CD8-positive, alpha-beta memory T cell (primary cell): ENCODE measurements at places on chromosomes 1 and 21.
A peak's percentile ranks its signal among the peaks of the same experiment; 100 is the strongest.

DNA sequence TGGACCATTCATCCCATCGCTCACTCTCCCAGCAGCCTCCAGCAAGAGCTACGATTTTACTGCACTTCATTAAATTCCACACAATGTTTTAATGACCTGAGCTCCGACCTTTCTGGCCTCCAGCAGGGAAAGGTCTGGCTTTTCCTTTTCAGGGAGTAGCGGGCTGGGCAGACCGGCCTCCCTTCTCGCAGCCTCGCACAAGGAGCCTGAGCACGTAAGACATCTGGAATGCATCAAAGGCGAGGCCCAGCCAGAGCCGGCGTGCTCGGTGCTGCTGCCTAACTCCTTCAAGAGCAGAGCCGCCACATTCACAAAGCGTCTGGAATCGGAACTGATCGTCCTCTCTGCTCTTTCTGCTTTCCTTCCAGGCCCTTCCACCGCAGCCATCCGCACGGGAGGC is 32.5 kb upstream of the FHAD1 start:
- H3K4me1 ChIP-seq = no peaks in the 10 kb centered on the region
- H3K27ac ChIP-seq = no peak overlapping the region
- no peaks in the 10 kb centered on the region for H3K36me3 ChIP-seq
- H3K4me3 ChIP-seq = no peak overlapping the region
- no peak for DNase-seq

- no peak overlapping the region for H3K27ac ChIP-seq
- no peak for DNase-seq
- no peaks in the 10 kb centered on the region for H3K36me3 ChIP-seq
- H3K4me1 ChIP-seq = peaks cover 60% of the 10 kb centered on the region
These were observed 856 bp downstream of the LHX9 start for GRCh38 chr1:197917805-197918651.

GRCh38 chr1:202280595-202280994 is 61.1 kb downstream of the UBE2T start:
- no peaks in the 10 kb centered on the region for H3K27me3 ChIP-seq
- no peak overlapping the region for H3K4me3 ChIP-seq
- H3K36me3 ChIP-seq = no peaks in the 10 kb centered on the region
- H3K27ac ChIP-seq = no peak overlapping the region
- peaks cover 11% of the 10 kb centered on the region for H3K4me1 ChIP-seq
- no peak for DNase-seq

DNA sequence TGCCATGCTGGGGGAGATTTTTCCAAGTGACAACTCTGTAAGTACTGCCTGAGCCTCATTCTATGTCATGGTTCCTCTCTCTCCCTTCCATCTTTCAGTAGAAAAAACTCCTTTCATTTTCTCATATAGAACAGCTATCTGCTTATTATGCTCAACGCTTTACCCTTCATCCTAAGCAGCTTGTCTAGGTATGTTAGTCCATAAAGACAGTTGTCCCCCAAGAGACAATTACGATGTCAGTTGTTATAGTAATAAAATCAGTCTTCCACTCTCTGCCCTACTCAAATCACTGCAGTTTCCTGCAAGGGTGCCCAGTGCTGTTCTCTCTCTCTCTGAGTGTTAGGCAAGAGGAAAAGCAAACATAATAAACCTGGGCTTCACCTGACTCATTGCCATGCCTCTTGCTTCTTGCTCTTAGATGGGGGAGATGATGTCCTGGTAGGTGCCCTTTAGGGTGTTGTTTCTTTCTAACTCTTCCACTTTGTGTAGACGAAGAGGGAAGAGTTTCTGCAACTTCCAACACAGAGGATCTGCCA is 59.4 kb downstream of the PAPPA2 start:
- no peak overlapping the region for H3K27ac ChIP-seq
- H3K36me3 ChIP-seq = no peaks in the 10 kb centered on the region
- no peaks in the 10 kb centered on the region for H3K4me1 ChIP-seq
- H3K27me3 ChIP-seq = no peaks in the 10 kb centered on the region

DNA sequence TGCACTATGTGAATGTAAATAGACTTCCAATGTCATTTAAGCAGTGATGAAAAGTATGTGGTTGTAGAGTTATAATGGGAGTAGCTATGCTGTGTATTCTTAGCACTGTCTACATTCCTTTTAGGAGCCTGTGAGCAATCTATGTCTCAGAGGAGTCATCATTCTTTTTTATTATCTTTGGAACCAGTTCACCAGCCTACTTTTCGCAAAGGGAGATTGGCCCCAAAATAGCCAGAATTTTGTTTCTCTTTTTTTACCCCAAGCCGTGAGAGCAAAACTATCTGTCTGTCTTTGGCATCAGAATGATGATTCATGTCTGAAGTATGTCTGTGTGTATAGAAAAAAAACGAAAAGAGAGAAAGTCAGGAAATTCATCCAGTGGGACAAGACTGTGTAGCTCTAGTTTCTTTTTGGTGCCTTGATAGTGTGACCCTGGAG is 44.2 kb downstream of the OSBPL9 start:
- no peaks in the 10 kb centered on the region for H3K4me1 ChIP-seq
- H3K4me3 ChIP-seq = no peak overlapping the region
- H3K27me3 ChIP-seq = no peaks in the 10 kb centered on the region
- H3K27ac ChIP-seq = no peak overlapping the region
- DNase-seq = no peak

DNA sequence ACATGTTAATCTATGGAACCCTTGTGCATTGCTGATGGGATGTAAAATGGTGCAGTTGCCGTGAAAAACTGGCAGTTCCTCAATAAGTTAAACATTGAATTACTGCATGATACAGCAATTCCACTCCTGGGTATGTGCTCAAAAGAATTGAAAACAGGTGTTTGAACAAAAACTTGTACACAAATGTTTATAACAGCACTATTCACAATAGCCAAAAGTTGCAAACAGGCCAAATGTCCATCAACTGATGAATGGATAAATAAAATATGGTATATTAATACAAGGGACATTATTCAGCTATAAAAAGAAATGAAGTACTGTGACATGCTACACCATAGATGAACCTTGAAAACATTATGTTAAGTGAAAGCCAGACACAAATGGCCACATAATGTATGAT is 17.7 kb upstream of the SRSF10 start:
- H3K4me3 ChIP-seq = no peak overlapping the region
- no peak for DNase-seq
- H3K36me3 ChIP-seq = no peaks in the 10 kb centered on the region
- H3K27ac ChIP-seq = no peak overlapping the region
- H3K4me1 ChIP-seq = no peaks in the 10 kb centered on the region
- no peaks in the 10 kb centered on the region for H3K27me3 ChIP-seq

GRCh38 chr1:116921937-116922336 is 12.2 kb downstream of the PTGFRN start:
- H3K36me3 ChIP-seq = no peaks in the 10 kb centered on the region
- no peaks in the 10 kb centered on the region for H3K27me3 ChIP-seq
- no peaks in the 10 kb centered on the region for H3K4me1 ChIP-seq
- no peak for DNase-seq

DNA sequence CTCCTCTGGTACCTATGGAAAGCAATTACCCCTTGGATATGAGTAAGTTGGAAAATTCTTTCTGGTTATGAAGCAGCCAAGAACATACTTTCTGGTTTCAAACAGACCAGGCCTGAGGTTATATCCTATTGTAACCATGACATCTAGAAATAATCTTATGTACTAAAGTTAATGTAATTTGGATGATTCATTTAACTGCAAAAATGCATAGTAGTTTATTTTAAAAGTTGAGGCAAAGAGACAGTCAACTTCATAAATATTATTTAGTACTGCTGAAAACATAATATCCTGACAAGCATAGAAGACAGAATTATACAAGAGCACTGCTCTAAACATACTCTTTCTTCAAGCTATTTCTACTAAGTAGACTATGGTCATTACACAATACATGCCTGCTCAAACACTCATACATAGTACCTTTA is 25.5 kb downstream of the ODF2L start:
- peaks cover 13% of the 10 kb centered on the region for H3K36me3 ChIP-seq
- H3K4me1 ChIP-seq = no peaks in the 10 kb centered on the region
- no peak for DNase-seq
- no peak overlapping the region for H3K27ac ChIP-seq
- no peak overlapping the region for H3K4me3 ChIP-seq

GRCh38 chr1:58986996-58987767 is 203.3 kb upstream of the JUN start:
- H3K27ac ChIP-seq = no peak overlapping the region
- peaks cover 13% of the 10 kb centered on the region for H3K4me1 ChIP-seq
- no peak for DNase-seq
- no peaks in the 10 kb centered on the region for H3K27me3 ChIP-seq
- no peaks in the 10 kb centered on the region for H3K36me3 ChIP-seq
- H3K4me3 ChIP-seq = no peak overlapping the region

DNA sequence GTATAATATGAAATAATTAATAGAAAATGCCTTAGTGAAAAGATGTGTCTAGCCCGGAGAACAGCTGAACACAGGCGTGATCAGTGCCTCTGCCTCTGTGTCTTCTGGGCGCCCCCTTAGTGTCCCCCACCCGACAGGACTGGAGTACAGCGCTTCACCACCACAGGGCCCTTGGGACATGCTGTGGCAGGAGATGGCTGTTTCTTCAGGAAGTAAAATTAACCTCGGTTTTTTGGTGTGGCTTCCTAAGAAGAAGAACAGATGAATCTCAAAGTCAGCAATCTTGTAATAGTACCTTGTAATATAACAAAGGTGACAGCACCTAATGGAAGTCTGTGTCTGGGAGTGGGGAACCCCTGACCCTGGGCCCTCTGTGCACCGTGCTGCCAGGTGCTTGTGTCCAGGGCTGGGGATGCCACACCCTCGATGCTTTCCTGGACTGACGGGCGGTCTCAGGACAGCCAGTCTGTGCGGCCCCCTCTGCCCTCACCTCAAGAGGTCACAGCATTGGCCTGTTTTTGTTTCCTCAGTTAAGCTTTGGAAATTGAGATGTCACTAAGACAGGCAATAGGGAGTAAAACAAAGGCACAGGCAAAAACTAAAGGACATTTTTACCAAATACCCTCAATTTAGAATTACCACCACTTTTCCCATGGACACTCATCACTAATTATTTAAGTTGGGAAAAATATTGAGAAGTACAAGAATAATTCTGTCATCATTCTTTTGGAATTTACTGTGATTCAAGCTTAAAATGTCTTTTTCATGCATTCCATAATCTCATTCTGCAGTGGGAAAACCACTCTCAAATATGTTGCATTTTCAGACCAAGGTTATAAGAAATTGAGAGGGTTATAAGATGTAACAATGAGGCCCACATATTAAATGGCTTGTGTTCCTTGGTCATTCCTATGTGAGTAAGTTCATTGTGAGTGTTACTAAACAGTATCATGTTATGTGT is 79.3 kb downstream of the ADARB1 start:
- peaks cover 40% of the 10 kb centered on the region for H3K4me1 ChIP-seq
- no peaks in the 10 kb centered on the region for H3K36me3 ChIP-seq
- H3K4me3 ChIP-seq = no peak overlapping the region
- no peaks in the 10 kb centered on the region for H3K27me3 ChIP-seq

- no peak for DNase-seq
- H3K4me3 ChIP-seq = no peak overlapping the region
- no peaks in the 10 kb centered on the region for H3K36me3 ChIP-seq
- peaks cover 4% of the 10 kb centered on the region for H3K4me1 ChIP-seq
- no peak overlapping the region for H3K27ac ChIP-seq
- H3K27me3 ChIP-seq = no peaks in the 10 kb centered on the region
These were observed 1685.4 kb downstream of the MRPL39 start for GRCh38 chr21:23921670-23922418.

- H3K36me3 ChIP-seq = no peaks in the 10 kb centered on the region
- H3K27ac ChIP-seq = peak overlapping the region; percentile 24
- H3K27me3 ChIP-seq = no peaks in the 10 kb centered on the region
- H3K4me3 ChIP-seq = no peak overlapping the region
- DNase-seq = no peak
These were observed 15.8 kb downstream of the HSPG2 start for GRCh38 chr1:21921100-21921875.

- H3K27ac ChIP-seq = no peak overlapping the region
- no peaks in the 10 kb centered on the region for H3K27me3 ChIP-seq
- no peaks in the 10 kb centered on the region for H3K4me1 ChIP-seq
- DNase-seq = no peak
These were observed 7.8 kb upstream of the ZNF691 start for GRCh38 chr1:42838482-42839190.

GRCh38 chr21:42639646-42640152 is 13.7 kb upstream of the PDE9A start:
- H3K27me3 ChIP-seq = peaks cover 6% of the 10 kb centered on the region
- H3K27ac ChIP-seq = no peak overlapping the region
- H3K36me3 ChIP-seq = no peaks in the 10 kb centered on the region
- H3K4me1 ChIP-seq = no peaks in the 10 kb centered on the region
- H3K4me3 ChIP-seq = no peak overlapping the region

- no peak overlapping the region for H3K4me3 ChIP-seq
- no peak for DNase-seq
- no peaks in the 10 kb centered on the region for H3K27me3 ChIP-seq
- H3K27ac ChIP-seq = no peak overlapping the region
These were observed 62.1 kb downstream of the SLC66A1 start for GRCh38 chr1:19374083-19374801.

GRCh38 chr1:230568008-230568407 is 74.3 kb upstream of the COG2 start:
- no peak overlapping the region for H3K27ac ChIP-seq
- H3K4me3 ChIP-seq = no peak overlapping the region
- H3K36me3 ChIP-seq = no peaks in the 10 kb centered on the region
